ENCODE measurements at places on chromosomes 5 and 9. TPM values are rescaled to one million over a fixed set of nuclear protein-coding genes. Genes with fewer than 3 reads are reported as not detected.

DNA sequence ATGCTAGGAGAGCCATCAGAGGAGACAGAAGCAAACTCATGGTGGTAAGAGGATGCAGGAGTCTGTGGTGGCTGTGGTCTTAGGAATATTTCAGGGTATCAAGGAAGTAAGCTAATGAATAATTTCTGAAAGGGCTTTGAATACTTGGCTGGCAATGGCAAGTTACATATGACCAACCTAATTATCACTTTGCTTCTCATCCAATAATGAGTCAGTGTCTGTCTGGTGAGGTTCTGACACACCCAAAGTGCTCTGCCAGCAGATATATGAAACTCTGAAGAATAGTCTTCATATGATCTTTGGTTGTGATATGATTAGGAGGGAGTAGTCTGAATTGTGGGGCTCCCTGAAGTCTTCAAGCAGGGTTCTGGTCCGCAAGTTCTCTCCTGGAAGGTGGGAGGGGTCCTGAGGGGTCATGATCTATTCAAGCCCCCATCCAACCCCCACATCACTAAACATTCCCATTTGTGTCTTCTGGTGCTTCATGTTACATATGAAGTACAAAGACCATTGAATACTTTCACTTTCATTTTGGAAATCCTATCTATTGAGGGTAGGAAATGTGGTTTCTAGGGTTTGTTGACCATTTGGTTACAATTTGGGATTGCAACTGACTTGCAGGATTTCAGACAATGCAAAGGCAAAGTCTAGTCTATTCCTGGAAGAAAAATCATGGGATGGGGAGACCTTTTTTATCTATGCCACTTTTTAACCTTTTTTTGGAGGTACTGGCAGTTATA, 199.9 kb upstream of the CDKN2B start:
- no peak for DNase-seq

- no peak for DNase-seq
Observed at GRCh38 chr9:36263683-36264082, 5.4 kb upstream of the GNE start.

DNA sequence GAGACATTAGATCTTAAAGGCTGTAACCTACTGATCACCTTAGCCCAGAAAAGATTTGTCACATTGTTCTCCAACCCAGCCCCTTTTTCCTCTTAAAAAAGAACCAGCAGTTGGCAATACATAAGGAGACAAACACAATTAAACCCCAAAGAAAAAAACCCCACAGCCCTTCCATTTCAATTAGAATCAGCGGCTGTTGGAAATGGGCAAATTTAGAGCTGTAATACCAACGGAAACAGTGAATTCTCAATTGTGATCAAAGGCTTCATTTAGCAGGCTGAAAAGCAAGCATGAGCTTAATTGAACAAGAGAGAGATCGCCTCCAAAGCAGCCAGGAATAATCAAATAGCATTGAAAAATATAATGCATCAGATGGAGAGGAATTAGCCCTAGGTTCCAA, 153.6 kb downstream of the FAM114A2 start:
- DNase-seq = no peak

Gene MPDZ
- 46.0 TPM for total RNA-seq

Gene NPR3
- total RNA-seq = 43.3 TPM

Measured in mesenteric fat pad (tissue), 1 donor.